ENCODE measurements at places on chromosomes 16 and 17.

DNA sequence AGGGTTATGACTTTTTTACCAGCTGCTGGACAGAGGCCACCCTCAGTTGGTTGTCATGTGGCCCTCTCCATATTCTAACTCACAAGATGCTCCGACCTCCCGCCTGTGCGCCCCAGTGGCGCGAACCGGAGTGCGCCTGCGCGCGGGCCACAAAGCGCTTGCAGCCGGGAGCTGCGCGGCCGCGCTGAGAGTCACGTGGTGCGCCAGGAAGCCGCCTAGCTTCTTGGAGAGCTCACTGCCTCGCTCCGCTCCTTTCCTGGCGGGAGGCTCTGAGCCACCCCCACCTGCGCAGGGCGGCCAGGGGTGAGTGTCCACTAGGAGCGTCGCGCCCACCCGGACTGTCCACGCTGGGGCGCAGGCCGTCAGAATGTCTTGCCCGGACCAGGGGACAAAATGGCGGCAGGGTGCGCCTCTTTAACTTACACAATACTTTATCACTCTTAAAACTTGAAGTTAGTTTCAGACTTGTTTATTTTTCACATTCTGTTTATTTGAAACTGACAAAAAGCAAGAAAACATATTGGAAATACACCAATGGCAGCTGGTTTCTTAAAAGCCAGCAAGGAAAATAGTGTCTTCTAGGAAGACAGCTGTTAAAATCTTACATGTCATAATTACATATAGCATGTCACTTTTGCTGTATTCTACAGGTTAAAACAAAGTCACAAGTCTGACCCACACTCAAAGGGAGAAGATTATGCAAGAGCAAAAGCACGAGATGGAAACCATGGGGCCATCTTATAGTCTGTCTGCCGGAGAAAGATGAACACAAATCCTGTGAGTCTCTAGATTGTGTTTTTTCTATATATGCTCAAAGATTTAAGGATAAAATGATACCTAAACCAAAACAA is 357.9 kb downstream of the CNTNAP4 start:
- DNase-seq, result no peak

DNA sequence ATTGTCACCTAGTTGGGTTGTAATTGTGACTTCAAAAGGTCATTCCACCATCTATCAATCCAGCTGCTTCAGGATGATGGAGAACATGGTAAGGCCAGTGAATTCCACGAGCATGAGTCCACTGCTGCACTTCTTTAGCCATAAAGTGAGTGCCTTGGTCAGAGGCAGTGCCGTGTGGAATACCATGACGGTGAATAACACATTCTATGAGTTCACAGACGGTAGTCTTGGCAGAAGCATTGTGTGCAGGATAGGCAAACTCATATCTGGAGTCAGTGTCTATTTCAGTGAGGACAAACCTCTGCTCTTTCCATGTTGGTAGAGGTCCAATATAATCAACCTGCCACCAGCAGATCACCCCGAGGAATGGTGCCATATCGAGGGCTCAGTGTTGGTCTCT is 650.9 kb downstream of the KCNJ2 start:
- no peak for DNase-seq

DNA sequence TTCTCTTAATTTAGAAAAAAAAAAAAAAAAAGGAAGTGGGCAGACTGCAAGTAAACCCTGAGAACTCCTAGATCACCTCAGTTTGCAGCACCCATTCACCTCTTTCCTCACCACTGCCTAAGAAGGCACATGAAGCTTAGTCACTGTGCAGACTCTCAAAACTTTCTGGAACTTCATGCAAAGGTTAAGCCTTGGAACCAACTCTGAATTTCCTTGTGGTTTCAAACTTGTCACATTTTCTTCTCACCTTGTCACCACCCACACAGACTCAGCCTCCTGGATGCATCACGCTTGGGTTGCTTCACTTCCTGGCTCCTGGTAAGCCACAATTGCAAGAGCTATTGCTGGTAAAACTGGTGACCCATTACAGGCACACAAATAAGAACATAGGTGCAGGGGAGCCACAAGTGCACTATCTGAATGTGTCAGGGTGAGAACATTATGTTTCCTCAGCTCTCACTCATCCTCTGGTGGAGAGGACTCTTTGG is 15.0 kb upstream of the CPD start:
- no peak for DNase-seq

- no peak for DNase-seq
Observed at GRCh38 chr16:1791256-1791942, 2.1 kb downstream of the IGFALS start.

- DNase-seq, result peak; percentile 46
Observed at GRCh38 chr17:78716814-78717393, 65.2 kb downstream of the CYTH1 start.

DNA sequence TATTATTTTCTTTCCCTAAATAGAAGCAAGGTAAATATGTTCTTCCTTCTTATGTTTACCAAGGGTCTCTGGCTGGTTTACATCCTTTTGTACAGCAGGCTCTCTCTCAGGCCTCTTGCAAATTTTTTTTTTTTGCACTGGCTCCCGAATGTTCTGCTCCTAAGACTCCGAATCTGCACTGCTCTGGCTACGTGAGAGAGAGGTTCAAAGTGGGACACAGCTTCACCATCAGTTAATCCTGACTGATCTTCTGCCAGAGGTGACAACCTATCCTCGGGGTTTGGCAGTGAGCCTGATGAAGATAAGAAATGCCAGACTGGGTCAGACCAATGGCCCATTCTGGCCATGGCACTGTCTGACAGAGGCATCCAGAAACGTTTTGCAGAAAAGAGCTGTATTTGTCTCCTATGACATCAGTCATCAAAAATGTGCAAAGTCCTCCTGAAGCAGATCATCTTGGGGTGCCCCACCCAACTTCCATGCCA is 136.9 kb downstream of the GRIN2A start:
- DNase-seq, result no peak

DNA sequence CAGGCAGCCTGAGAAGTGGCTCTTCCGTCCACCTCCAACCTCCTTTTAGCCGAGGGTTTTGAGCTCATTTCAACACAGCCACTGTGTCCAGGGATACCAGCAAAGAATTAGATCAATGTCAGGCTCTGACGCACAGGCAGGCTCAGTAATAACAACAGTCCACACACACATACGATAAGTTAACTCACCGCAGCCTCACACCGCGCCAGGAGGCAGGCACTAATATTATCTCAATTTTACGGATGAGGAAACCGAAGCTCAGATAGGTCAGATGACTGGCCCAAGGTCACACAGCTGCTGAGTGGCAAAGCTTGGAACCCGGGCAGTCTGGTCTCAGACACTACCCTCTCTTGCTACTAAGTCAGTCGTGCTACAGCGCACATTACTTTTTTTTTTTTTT is 22.9 kb downstream of the ABR start:
- DNase-seq, result no peak

DNA sequence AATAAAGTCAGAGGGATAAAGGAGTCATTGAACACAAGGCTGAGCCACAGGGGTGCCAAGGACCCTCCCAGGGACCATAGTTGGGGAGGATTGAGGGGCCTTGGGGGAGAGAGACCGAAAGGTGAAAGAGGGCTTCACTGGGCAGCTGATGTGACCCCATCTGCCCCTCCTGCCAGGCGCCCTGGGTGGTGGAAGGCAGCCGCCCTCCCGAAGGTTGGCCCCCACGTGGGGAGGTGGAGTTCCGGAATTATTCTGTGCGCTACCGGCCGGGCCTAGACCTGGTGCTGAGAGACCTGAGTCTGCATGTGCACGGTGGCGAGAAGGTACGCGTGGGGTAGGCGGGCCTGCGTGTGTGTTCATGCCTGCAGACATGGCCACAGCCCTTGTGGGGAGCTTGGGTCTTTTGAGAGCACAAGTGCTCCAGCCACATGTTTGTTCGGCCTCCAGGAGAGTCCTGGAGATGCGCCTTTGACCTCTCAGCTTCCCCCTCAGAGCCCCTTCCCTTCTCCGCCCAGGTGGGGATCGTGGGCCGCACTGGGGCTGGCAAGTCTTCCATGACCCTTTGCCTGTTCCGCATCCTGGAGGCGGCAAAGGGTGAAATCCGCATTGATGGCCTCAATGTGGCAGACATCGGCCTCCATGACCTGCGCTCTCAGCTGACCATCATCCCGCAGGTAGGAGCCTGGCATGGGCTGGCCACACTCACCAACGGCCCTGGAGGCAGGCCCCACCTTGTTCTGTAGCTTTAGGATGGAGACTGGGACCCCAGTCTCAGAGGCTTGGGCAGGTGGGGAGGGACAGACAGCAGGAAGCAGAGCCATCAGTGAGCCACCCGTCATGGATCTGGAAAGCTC is 24.1 kb downstream of the ANKRD40 start:
- no peak for DNase-seq

GRCh38 chr16:62644030-62644812 is 608.0 kb upstream of the CDH8 start:
- DNase-seq, result no peak

DNA sequence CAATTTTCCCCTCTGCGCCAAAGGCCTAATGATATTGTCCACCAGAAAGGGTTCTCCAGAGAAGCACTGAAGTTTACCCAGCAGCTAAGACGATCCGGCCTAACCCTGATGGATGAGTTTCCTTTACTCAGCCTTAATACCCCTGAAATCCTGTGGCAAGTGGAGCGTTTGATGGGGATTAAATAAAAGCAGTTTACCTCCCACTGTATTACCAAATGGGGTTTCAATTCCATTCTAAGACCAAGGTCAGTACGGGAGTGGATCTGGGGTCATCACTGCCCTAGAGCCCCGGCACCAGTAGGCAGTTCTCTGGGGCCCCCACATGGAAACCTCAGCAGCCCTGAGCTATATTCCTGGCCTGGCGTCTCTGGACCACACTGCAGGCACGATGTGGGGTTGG is 97.1 kb upstream of the NOL11 start:
- DNase-seq, result peak; percentile 57

DNA sequence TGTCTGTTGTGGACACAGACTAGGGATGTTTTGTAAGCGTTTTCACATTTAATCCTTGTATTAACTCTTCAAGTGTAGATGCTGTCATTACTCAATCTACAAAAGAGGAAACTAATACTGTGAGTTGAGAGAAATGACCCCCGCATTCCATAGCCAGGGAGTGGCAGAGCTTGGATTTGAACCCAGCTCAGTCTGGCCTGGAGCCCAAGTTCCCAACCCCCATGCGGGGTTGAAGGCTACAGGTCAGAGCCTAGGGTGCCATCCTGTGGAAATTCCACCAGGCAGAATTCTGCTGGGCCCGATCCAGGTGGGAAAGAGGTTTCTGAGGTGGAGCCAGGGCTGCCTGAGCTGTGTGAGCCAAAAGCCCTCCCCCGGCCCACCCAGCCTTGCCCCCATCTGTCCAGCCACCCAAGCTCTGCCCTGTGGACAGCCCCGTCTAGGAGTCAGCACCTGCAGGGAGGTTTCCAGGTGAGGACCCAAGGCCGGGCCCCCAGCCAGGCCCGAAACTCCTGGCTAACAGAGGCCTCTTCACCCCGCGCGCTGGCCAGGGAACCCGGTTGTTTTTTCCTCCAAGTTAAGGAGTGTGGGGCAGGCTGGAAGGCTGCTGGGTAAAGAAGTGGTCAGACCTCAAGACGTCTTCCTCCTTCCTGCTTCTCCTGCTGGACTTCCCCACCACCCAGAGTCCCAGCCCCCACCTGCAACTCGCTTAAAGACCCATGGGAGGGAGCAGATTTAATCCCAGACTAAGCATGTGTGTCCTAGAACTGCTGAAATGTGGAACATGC is 5.7 kb downstream of the MMP15 start:
- DNase-seq, result no peak
